Epithelial cell of alveolus of lung (primary cell): ENCODE measurements at places on chromosomes 7 and 10. TPM values are rescaled to one million over a fixed set of nuclear protein-coding genes. Genes with fewer than 3 reads are reported as not detected.

Gene CPVL
- 1.7 TPM in 1 of 2 replicates, not detected in the other for total RNA-seq

Gene SPACDR
- total RNA-seq, result not detected in 2 replicates

Gene PNLIPRP3
- total RNA-seq, result under 0.01 TPM in 1 of 2 replicates, not detected in the other

Gene VWDE
- 0.13 and 1.4 TPM in 2 replicates for total RNA-seq

Gene MCU
- 16.2 and 19.6 TPM in 2 replicates for total RNA-seq

Gene STEAP4
- under 0.01 and 0.08 TPM in 2 replicates for total RNA-seq

Gene SEMA3E
- total RNA-seq, result 0.88 and 2.1 TPM in 2 replicates

Gene CHST3
- total RNA-seq, result 10.3 and 10.9 TPM in 2 replicates

Gene LRIT1
- not detected in 2 replicates for total RNA-seq

Gene SPDYE16
- total RNA-seq, result not detected in 2 replicates

Gene NUTM2A
- total RNA-seq, result 1.0 and 1.9 TPM in 2 replicates

Gene HOXA5
- 125 and 134 TPM in 2 replicates for total RNA-seq

Gene LBX1
- not detected in 2 replicates for total RNA-seq

Gene NEURL1
- 0.13 TPM in 1 of 2 replicates, not detected in the other for total RNA-seq

Gene UBE2D4
- 10.0 and 10.3 TPM in 2 replicates for total RNA-seq

Gene UNCX
- total RNA-seq, result not detected in 2 replicates

Gene FRMD4A
- total RNA-seq, result 21.5 and 86.5 TPM in 2 replicates

Gene IFIT3
- 9.0 and 18.0 TPM in 2 replicates for total RNA-seq

Gene CLCN1
- total RNA-seq, result 0.13 TPM in 1 of 2 replicates, not detected in the other

Gene ITGA8
- under 0.01 and 1.6 TPM in 2 replicates for total RNA-seq

Gene PAPSS2
- total RNA-seq, result 44.0 and 77.2 TPM in 2 replicates

Gene ADO
- total RNA-seq, result 26.6 and 35.0 TPM in 2 replicates

Gene ZPBP
- total RNA-seq, result not detected in 2 replicates

Gene TMEM139
- total RNA-seq, result 0.39 TPM in 1 of 2 replicates, not detected in the other

Gene NME8
- not detected in 2 replicates for total RNA-seq

Gene ABCB8
- total RNA-seq, result 17.0 and 45.3 TPM in 2 replicates

Gene ITIH5
- 0.72 and 0.91 TPM in 2 replicates for total RNA-seq

Gene RBM20
- total RNA-seq, result 0.24 and 1.2 TPM in 2 replicates

Gene ABCA13
- total RNA-seq, result under 0.01 and 0.08 TPM in 2 replicates

Gene AKR1C8
- not detected in 2 replicates for total RNA-seq

Gene ZNF804B
- not detected in 2 replicates for total RNA-seq

Gene TAF3
- 2.1 and 3.3 TPM in 2 replicates for total RNA-seq

Gene RHBDD2
- total RNA-seq, result 51.5 and 56.0 TPM in 2 replicates

Gene ZSWIM8
- 33.4 and 90.1 TPM in 2 replicates for total RNA-seq

Gene IRF5
- 0.39 TPM in 1 of 2 replicates, not detected in the other for total RNA-seq
